Esophagus mucosa (tissue), 1 donor: ENCODE measurements at places on chromosomes 1 and 21. TPM values are rescaled to one million over a fixed set of nuclear protein-coding genes. Genes with fewer than 3 reads are reported as not detected.

Gene TSPAN2
- 0.68 TPM for total RNA-seq

Gene TBX15
- total RNA-seq, result not detected

Gene OPRD1
- not detected for total RNA-seq

Gene SLC35F3
- 0.68 TPM for total RNA-seq

Gene OR2T11
- not detected for total RNA-seq

Gene MROH9
- not detected for total RNA-seq
